ENCODE measurements at places on chromosomes 12 and 14. TPM values are rescaled to one million over a fixed set of nuclear protein-coding genes. Genes with fewer than 3 reads are reported as not detected.

Gene CIDEB
- 11.8 TPM for total RNA-seq

Gene KLRD1
- total RNA-seq = 13.1 TPM

Gene GALNT8
- 0.92 TPM for total RNA-seq

DNA sequence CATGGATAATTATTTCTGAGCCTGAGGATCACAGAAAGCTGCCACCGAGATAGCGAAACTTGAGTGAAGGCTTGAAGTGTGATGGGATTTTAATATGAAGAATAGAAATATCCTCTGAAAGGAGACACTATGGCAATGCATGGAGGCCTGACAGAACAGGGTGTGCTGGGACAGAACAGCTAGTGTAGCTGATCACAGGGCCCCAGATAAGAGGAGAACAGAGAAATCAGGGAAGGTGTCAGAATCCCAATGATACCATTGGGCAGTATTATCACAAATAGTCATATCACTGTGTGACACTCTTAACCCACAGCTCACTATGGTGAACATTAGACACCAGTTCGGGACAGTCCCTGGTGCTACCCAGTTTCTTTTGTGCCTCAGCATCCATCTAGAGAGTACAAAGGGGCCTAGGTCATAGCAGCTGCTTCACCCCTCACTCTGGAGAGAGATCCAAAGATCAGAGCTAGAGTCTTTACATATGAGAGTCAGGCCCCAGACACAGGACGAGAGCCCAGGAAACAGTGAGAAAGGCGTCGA, 506 bp upstream of the OR10P1 start:
- DNase-seq = no peak

Gene DPPA3
- total RNA-seq = not detected

DNA sequence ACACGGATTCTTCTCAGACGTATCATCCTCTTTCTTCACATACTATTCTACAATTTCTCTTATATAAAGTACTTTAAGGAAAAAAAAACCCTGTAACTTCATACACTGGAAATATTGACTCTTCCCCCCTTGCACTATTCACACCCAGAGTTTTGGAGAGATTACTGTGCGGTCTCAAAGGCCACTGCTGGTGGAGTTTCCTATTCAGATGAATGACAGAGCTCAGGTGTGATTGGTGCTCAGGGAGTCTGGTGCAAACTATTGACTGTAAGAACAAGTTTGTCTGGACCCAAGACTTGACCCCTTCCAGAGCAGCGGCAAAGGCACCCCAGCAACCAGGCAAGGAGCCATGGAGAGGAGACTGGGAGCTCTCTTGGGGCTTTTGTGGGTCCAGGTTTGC, 187.5 kb upstream of the OR4E1 start:
- no peak for DNase-seq

Gene TAS2R14
- total RNA-seq = 0.90 TPM

- DNase-seq = no peak
Measured at GRCh38 chr12:13114251-13115052, 11.0 kb upstream of the GSG1 start.

Gene PRH2
- total RNA-seq = not detected

- no peak for DNase-seq
Measured at GRCh38 chr14:65210118-65210821, 108.0 kb upstream of the MAX start.

Gene MAP1LC3B2
- total RNA-seq = 0.97 TPM

GRCh38 chr12:12079291-12079690, 8.6 kb downstream of the BCL2L14 start:
- DNase-seq = no peak

- DNase-seq = no peak
Measured at GRCh38 chr12:93855261-93855660, 178.1 kb downstream of the CRADD start.

DNA sequence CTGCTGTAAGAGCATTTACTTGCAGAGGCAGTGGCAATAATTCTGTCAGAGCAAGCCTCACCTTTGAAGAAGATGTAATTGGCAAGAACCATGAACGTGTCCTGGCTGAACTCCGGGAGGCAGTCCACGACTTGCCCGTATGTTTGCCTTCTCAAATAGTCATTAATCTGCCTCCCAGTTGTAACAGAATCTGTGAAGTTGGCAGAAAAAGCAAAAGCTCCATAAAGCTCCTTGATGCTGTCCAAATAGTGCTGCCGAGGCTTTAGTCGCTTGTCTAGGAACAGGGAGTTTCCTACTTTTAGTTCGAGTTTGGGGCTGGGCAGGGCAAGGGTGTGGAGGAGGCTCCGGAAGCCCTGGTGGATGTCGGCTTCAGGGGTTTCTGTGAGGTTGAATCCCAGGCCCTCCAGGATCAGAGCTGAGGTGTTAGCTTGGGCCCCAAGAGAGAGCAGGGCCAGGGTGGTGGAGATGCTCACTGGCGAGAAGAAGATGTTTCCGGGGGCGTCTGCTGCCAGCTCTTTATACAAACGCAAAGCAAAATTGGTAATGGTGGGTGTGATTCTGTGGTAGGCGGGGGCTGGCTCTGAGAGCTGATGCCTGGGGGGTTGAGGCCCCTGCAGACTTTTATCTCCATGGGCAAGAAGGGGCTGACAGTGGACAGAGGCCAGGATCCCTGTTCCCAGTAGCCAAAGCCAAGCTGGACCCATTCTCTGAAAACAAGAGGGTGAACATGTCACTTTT, 4.4 kb downstream of the SERPINA11 start:
- DNase-seq = no peak

Gene ST8SIA1
- total RNA-seq = 12.2 TPM

DNA sequence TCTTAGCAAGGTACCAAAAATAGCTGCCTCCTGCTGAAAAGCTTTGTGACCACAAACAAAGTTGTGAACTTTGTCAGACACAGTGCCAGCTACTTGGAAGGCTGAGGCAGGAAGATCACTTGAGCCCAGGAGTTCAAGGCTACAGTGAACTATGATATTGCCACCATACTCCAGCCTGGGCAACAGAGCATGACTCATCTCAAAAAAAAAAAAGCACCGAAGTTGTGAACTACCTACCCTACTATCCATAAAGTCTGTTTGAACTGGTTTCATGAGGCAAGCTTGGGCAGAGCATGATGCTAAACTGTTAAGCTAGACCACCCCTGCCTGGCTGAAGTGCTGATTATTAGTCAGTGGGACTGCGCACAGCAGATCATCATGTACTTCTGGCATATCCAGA, 75.5 kb downstream of the RAD52 start:
- no peak for DNase-seq

Gene DEGS2
- total RNA-seq = 0.22 TPM

DNA sequence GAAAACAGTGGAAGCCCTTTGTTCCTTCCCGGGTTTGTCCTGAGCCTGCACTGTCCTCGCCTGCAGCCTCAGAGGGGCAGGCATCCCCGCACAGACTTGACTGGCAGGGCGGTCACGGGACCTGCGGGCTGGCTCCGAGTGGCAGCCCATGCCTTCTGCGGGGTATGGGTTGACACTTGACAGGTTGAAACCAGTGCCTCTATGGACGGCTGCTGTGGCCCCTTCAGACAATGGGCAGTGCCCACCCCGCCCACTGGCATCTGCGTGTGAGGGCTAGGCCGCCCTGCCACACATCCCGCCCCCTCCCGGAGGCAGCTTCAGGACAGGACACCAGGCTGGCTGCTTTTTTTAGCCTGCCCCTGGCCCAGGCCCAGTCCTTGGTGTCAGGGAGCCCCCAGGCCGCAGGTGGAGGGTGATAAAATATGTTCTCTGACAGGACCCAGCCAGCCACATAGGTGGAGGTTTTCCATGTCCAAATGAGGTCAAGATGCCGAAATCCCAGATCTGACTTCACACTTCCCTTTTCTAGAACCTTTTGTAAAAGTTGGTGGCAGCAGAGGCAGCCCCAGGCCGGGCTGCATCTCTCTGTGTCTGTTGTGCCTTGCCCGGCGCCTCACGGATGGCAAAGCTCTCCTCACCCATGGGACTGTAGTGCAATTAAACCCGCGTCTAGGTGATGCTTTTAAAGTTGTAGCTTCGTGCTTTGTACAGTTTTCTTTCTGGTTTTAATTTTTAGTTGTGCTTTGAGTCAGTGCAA, 10.0 kb downstream of the ANKRD9 start:
- no peak for DNase-seq

- DNase-seq = no peak
Measured at GRCh38 chr12:46917821-46918220, 92.0 kb upstream of the SLC38A4 start.

DNA sequence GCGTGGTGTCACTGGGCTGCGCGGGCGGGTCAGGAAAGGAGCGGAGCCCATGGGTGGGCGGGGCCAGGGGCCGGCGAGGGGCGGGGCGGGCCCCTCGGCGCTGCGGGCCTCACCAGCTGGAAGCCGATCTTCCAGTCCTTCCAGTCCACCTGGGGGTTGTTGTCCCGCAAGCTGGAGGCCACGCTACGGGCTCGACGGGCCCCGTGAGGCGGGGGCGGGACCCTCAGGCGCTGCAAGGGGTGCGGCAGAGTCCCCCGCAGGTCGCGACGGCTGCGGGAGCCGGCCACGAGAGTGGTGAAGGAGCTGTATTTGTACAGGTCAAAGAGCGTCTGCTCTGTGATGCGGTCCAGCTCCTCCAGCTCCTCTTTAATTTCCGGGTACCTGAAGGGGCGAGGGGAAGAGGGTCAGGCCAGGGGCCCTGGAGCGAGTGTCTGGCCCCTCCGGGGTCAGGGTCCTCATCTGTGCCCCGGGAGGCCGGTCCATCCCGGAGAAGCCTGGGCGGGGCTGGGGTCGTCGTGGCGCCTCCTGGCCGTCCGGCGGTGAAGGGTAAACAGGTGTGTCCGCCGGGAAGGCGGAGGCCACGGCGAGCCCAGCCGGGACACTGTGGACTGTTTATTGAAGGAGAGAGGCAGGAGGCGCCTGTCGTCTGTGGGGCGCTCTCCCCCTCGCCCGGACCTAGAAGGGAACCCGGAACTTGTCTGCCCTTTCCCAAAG, 11.9 kb downstream of the SCNN1A start:
- peak; percentile 56 for DNase-seq

Gene EPS8
- 1.7 TPM for total RNA-seq

DNA sequence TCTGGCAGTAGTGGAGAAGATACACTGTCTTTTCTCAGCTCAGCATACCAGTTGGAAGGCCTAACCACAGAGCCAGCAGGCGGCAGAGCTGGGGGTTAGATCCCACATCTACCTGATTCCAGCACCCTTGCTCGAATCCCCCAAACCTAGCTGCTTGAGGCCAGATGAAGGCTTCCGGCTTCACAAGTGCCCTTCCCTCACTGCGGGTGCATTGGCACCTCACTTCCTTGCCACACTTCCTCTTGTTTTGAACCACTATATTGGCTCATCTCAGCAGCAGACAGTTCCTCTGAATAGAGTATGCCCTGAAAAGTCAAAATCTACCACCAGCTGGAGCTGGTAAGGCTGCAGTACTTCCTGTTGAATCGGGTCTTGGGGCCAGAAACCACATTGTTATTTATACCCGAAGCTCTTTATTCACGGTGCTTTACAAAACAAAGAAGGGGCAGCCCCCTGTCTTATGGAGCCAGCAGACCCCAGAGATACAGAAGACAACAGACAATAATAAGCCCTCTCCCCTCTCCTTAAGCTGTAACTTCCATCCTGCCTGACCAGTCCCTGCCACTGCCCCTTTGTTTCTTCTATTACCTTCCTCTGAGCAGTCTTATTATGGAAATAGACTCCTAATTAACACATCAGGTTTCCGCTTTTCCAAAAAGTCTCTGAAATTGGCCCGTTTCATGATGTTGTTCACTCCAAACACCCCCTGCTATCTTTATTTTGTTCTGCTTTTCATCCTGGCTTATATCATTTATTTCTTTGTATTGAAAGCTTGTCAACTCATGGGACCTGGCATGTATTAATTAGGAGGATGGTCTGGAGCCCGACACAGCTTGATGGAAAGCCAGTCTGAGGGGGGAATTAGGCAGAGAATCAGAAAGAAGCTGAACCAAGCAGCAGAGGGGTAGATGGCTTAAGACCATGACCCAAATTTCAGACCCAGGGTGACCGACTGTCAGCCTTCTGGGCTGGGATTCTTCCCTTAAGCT, 233.5 kb downstream of the EFCAB11 start:
- DNase-seq = peak; percentile 75

GRCh38 chr14:51979088-51979709, 10.1 kb upstream of the RTRAF start:
- DNase-seq = peak; percentile 82

Gene TXNRD1
- 25.1 TPM for total RNA-seq

DNA sequence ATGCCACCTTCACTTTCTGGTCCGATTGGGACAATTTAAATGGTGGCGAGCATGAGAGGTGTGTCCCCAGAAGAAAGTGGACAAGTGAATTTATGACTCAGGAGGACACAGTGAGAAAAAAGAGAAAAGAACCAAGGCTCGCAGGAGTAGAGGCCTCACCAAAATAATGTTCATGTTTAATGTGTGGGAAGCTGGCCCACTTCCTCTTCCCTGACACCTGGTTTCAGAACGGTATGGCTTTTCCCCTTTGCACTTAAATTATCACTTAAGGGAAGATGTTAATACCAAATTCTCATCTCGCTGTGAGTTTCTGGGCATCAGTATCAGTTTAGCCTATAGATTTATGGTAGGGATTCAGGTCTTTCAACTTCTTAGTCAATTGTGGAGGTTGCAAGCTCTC, 226.4 kb downstream of the GLT1D1 start:
- DNase-seq = no peak

Gene TMEM117
- total RNA-seq = 3.5 TPM

Gene CPNE6
- not detected for total RNA-seq

- no peak for DNase-seq
Measured at GRCh38 chr12:116160231-116160630, 117.3 kb downstream of the MED13L start.

Gene LRFN5
- not detected for total RNA-seq

DNA sequence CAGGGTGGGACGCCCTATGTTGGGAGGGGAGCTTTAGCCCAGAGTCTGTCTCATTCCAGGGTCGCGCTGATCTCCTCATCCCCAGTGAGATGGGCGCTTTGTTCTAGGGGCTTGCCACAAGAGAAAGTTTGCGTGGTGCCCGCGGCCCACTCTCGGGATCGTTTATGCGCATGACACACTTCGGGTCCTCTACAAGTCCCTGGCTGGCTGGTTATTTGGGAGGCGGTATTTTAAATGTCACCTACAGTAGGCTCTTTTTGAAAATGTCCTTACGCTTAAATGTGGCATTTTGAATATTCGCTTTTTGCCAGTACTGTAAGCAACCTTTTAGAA, 541 bp downstream of the GOLT1B start:
- DNase-seq = no peak

GRCh38 chr14:74908861-74909341, 14.2 kb downstream of the RPS6KL1 start:
- DNase-seq = no peak

DNA sequence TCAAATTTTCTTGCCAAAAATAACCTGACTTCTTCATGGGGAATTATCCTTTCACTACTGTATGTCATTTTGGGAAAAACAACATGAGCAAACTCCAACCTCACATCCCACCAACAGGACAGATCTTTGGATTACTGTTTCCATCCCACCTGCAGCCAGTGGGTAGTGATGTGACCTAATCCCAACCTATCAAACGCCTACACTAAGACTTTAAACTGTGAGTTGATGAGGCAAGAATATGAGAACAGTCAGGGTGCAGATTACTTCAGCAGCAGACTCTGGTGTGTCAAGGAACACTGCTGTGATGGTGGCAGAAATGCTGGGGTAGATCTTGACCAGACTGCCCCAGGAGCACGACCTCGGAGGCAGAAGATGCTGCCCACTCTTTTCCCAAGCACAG, 293.2 kb downstream of the DUSP6 start:
- DNase-seq = no peak

GRCh38 chr12:95615749-95616148, 64.5 kb upstream of the USP44 start:
- DNase-seq = no peak

Gene LTBR
- 0.44 TPM for total RNA-seq

Gene SBNO1
- total RNA-seq = 25.9 TPM

Gene GPR135
- 0.64 TPM for total RNA-seq
